Esophagus mucosa (tissue), 1 donor: ENCODE measurements at places on chromosomes 7 and 10. TPM values are rescaled to one million over a fixed set of nuclear protein-coding genes. Genes with fewer than 3 reads are reported as not detected.

GRCh38 chr10:93376372-93377293 lies 105.5 kb downstream of the MYOF start:
- ATAC-seq: peak; percentile 92

GRCh38 chr7:79719216-79719615 lies 265.7 kb upstream of the MAGI2 start:
- ATAC-seq: no peak

DNA sequence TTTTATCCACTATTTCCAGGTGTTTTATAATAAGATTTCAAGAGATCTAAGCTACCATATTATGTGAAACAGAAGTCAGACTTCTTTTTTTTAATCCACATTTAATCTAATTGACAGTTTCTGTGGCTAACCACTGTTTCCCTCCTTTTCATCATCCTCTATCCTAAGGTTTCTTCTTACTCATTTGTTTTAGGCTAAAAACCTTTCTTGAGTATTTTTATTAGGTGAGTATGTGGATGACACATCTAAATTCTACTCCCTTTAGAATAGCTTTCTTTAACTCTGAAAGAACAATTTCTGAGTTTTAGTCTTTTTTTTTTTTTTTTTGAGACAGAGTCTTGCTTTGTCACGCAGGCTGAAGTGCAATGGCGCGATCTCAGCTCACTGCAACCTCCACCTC lies 62.7 kb downstream of the NPY start:
- no peak for ATAC-seq

DNA sequence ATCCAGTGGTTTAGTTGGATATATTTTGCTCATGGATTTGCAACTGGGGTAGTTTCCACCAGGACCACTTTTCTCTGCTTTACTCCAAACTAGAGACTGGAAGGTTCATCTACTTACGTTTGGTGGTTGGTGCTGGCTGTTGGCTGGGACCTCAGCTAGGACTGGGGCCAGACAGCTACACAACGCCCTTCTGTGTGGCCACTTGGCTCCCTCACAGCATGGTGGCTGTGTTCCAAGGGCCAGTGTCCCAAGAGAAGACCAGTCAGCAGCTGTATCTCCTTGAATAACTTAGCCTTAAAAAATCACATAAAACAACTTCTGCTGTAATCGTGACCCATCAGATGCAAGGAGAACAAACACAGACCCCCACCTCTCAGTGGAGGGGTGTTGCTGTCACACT lies 4.2 kb upstream of the KCNH2 start:
- ATAC-seq: no peak

- no peak for ATAC-seq
Observed at GRCh38 chr7:17548014-17548653, 249.7 kb downstream of the AHR start.

DNA sequence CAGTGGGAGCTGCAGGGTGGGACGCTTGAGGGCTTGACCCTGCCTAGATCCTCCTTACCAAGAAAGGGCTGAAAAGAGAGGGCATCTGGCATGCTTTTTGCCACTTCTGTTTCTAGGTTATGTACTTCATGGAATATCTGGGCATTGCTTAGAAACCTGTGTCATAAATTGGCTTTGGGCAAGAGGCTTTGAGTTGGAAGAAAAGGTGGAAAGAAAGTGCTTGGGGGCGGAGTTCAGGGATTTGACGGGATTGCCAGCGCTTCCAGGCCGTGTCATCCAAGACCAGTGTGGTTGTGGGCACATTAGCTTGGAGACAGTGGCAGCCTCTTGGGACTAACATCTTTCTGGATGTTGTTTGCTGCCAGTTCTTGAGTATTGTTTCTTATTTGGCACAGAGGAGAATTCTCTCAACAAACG lies 825 bp downstream of the ZNF862 start:
- ATAC-seq: no peak

GRCh38 chr7:69674701-69675182 lies 76.5 kb downstream of the AUTS2 start:
- ATAC-seq: peak; percentile 59

DNA sequence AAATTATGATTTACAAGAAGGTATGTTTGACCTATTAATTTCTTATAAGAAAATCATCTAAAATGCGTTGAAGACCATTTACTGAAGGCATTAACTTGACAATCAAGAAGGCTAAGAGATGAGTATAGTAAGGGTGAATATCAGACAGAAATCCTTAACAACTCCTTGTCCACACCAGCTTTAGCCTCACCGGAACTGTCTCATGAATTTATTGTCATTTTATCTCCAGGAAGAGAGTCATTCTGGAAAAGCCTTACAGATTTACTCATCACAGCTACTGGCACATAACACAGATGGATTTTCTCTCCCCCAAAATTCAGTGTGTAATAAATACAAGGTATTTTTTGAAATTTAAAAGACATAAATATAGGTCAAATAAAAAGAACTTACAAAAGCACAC lies 129.4 kb upstream of the LSM8 start:
- no peak for ATAC-seq

The CCDC146 gene
- total RNA-seq: 6.7 TPM

The WIPF3 gene
- total RNA-seq: 1.2 TPM

The RHEB gene
- total RNA-seq: 48.4 TPM
